NCI-H774 (cell line): ENCODE measurements at places on chromosomes 11 and 22.

GRCh38 chr11:67644472-67645418 is 5.2 kb upstream of the TBX10 start:
- DNase-seq: no peak

GRCh38 chr11:121035780-121036179 is 11.9 kb downstream of the TBCEL start:
- DNase-seq: no peak

DNA sequence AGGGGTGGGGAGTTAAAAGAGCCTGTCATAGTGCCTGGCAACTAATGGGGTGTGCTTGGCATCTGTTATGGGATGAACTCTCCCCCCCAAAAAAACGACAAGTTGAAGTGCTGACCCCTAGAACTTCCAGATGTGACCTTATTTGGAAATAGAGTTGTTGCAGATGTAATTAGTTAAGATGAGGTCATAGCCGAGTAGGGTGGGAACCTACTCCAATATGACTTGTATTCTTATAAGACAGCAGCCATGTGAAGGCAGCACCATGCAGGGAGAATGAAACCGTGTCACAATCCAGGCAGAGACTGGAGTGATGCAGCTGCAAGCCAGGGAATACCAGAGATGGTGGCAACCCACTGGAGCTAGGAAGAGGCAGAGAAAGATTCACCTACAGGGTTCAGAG is 394.5 kb downstream of the TENM4 start:
- DNase-seq: no peak

GRCh38 chr11:102476812-102477211 is 24.2 kb upstream of the TMEM123 start:
- DNase-seq: peak; percentile 68

- no peak for DNase-seq
Observed at GRCh38 chr22:36212901-36213300, 11.3 kb upstream of the APOL4 start.

DNA sequence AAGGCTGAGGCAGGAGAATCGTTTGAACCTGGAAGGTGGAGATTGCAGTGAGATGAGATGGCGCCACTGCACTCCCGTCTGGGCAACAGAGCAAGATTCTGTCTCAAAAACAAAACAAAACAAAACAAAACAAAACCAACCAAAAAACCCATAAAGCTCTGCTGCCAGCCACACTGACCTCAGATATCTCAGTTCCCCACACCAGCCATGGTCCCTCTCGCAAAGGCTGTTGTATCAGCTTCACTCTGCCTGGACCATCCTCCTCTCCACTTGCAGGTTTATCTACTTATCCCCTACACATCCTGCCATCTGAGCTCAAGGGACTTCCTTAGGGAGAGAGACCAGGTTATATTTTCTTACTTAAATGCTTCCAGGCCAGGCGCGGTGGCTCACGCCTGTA is 11.1 kb downstream of the BACE1-AS start:
- no peak for DNase-seq

DNA sequence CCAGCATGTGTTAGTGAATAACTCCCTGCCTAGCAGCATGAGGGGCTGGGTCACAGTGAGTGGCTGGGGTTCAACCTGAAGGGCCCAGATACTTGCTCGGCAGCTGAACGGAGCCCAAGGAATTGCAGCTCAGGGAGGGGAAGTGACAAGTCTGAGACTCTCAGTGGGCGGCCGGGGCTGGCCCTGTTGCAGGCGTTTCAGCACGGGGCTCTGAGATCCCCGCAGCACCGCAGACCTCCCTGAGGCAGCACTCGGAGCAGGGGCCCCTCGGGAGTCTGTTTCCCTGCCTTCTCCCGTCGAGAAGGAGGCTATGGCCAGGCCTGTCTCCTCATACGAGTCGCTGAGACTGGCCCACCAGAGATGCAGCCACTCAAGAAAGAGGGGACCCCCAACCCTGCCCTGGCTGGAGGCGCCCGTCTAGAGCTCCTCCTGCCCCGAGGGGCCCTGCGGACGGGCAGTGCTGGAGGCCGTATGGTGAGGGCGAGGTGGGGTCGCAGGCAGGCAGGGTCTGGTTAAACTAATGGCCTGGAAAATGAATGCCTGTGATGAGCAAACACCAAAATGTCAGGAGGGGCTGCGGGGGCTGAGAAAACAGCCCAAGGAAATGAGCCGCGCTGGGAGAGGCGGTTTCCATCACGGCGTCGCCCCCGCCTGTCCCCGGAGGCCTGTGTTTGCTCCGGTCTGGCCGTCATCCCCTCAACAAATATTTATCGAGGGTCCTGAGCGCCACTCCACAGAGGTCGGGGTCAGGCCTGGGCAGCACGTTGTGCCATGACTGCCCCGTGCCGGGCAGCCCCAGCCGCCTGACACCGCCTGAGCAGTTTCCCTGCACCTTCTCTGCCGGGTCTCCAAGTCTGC is 9.3 kb downstream of the TSSC4 start:
- no peak for DNase-seq

GRCh38 chr11:69867076-69868005 is 48.1 kb upstream of the FGF3 start:
- DNase-seq: no peak

- no peak for DNase-seq
Observed at GRCh38 chr11:120326845-120327281, 1.8 kb downstream of the TLCD5 start.

GRCh38 chr11:58058276-58059006 is 27.7 kb downstream of the OR6Q1 start:
- peak; percentile 71 for DNase-seq

- no peak for DNase-seq
Observed at GRCh38 chr11:27293515-27294417, 69.2 kb downstream of the CCDC34 start.

DNA sequence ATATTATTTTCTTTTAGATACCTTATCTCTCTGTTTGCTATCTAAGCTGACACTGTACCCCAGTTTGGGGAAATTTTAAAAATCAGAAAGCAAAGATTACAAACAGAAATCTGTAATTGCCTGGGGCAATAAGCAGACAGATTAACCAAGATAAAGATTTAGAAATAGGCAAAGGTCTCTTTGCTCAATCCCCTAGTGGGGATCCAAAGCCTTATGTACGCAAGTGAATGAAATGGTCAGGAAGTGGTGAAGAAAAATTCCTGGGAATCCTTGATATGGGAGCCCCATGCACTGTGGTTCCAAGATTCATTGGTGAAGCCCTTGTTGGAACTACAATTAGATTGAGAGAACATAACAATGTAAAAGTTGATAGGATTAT is 139.5 kb upstream of the GUCY1A2 start:
- DNase-seq: no peak

GRCh38 chr11:1837171-1838076 is 1.4 kb upstream of the TNNI2 start:
- DNase-seq: no peak

- DNase-seq: no peak
Observed at GRCh38 chr11:95132956-95133355, 43.3 kb downstream of the ENDOD1 start.

GRCh38 chr11:65791719-65792213 is 4.9 kb downstream of the OVOL1 start:
- DNase-seq: peak; percentile 49
